Breast epithelium (tissue), 4 donors: ENCODE measurements at places on chromosomes 5 and 9.

- DNase-seq = no peak
Measured at GRCh38 chr9:76245518-76245917, 148.7 kb downstream of the RFK start.

- DNase-seq = no peak
Measured at GRCh38 chr5:53631251-53631650, 70.8 kb downstream of the NDUFS4 start.

- DNase-seq = no peak
Measured at GRCh38 chr5:174553556-174553955, 170.8 kb upstream of the MSX2 start.

- no peak for DNase-seq
Measured at GRCh38 chr9:88814577-88814976, 176.7 kb upstream of the S1PR3 start.

DNA sequence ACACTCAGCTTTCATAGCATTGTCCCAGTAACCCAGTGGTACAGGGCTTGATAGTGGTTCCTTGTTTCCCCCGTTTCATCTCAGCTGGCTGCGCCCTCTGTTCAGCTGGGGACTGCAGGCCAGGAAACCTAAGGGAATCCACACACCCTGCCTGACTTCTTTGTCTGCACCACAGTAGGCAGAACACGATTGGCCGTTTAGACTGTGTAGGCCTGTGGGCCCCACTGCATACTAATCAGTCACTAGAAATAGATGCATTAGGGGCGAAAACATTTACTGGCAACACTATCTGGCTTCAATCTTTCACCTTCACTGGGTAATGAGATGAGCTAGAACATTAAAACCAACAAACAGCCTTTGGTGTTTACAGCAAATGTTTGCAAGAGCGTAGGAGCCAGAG is 512.7 kb upstream of the BRINP1 start:
- DNase-seq = no peak

- DNase-seq = no peak
Measured at GRCh38 chr5:154476354-154477205, 1.4 kb downstream of the HAND1 start.

DNA sequence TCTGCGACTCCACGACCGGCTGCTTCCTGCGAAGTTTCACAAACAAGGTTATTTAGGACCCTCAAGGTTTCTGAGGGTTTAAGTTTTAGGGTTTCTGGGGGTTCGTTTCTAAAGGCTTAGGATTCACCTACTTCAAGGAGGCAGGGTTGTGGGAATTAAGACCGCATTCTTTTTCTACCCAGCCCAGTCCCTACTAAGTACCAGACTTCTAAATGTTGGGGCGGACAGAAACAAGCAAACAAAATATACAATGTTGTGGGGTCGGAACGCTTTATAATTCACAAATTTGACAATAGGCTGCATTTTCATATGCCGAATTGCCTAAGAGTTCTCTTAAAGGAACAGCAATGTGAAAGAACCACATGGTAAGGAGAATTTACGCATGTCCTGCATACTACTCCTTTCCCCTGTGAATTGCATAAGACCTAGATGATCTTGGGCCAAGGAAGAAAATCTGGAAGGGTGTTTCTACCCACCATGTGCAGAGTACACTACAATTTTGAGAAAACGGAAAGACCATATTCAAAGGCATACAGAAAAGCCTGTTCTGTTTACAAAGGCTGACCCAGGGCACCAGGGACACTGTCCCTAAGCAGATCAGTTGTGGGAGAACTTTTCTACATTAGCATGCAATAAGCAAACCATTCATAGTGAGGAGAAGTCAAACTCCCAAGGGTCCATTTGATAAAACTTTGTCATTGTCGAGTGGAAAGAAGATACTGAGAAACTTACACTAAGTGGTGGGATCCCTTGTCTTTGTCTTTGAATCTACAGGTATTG is 457.3 kb downstream of the RAB3C start:
- no peak for DNase-seq

DNA sequence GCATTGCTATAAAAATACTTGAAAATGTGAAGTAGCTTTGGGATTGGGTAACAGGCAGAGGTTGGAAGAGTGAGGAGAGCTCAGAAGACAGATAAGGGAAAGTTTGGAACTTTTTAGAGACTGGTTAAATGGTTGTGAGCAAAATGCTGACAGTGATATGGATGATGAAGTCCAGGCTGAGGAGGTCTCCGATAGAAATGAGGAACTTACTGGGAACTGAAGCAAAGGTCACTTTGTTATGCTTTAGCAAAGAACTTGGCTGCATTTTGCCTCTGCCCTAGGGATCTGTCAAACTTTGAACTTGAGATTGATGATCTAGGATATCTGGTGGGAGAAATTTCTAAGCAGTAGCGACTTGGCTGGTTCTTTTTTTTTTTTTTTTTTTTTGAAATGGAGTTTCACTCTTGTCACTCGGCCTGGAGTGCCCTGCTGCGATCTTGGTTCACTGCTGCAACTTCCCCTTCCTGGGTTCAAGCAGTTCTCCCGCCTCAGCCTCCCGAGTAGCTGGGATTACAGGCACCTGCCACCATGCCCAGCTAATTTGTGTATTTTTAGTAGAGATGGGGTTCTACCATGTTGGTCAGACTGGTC is 998.9 kb downstream of the TLE1 start:
- DNase-seq = no peak

- no peak for DNase-seq
Measured at GRCh38 chr5:119400245-119400644, 44.4 kb downstream of the TNFAIP8 start.

DNA sequence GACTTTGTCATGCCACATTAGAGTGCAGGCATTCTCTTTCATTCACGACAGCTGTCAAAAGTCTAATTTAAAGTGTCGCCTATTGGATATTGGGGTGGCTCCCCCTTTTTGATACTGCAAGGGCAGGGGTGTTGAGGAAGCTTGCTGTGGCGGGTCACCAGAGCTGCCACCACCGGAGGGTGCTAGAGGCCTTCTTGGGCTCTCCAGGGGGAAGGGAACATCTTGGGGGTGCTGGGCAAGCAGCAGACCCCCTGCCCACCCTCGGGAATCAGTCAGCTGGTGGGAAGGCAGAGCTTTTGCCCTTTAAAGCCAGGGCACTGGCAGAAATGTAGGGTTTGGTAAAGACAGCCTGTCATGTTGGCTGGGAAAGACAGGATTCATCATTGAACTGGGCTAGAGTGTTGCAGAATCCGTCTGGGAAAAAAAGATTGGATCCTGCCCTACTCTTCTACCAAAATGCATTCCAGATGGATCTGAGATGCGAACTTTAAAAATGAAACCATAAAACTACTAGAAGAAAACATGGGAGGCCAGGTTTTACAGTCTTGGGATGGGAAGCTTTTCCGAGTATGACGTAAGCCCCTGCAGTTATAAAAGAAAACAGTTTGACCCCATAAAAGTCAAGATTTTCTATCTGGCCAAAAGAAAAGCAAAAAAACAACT is 22.3 kb downstream of the COL5A1 start:
- no peak for DNase-seq

DNA sequence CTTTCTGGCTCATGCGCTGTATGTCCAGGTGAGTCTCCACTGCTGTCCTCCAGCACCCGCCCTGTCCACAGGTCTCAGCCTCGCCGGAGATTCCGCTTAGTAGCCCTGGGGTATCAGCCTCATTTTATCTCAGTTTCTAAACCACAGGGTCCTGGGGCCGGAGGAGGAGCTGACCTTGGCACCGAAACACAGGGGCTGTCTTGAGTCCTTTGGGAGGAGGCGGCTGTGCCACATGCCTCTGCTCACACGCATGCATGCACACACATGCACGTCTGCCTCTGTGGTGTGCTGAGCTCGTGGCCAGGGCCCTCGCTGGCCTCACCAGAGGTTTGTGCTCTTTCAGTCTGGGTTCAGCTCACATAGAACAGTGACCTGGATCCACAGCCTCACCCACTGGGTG is 23.3 kb downstream of the TRIP13 start:
- DNase-seq = no peak

DNA sequence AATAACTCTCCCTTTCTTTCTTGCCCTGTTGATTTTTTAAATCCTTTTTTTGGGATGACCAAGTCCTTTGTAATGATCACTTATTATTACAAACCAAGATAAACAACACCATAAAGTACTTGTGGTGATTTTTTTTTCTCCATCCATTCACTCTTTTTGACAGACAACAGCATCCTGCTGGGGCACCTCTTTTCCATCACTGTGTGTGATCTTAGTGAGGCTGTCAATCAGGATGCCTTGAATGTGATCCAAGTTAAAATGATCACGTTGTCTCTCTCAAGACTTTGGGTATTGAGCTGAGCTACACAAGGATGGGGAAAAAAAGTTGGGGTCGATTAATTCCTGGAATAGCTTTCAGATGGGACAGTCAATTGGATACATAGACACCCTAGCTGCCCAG is 73.6 kb upstream of the PPP2R2B start:
- DNase-seq = no peak

DNA sequence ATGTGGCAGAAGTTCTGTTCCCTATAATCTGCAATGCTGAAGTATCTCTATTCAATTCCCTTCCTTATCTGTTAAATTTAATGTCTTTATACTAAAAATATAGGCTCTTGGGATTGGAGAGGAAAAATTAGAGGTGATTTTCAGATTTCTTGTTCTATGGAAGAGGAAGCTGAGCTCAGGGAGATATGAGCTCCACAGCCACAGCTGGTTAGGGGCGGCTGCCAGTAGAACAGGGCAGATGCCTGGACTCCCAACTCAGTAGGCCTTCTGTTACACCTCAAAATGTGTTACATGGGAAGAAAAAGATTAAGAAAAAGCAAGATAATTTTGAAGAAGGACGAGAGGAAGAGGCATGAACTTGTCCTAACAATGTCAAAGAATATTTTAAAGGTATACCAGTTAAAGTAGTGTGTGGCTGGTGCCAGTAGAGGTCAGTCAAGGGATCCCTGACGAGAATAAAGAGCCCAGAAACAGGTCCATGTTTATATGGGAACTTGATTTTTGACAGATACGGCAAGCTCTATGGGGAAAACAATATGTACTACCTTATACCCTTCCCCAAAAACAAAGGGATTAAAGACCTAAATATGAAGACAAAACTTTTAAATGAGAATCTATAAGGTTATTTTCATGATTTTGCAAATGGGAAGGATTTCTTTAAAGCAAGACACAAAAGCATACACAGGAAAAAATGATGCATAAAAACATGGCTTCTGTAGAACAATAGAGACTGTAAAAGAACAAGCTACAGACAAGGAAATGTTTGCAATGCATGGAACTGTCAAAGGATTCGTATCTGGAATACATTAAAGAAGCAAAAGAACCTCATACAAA is 28.7 kb downstream of the DNAJC21 start:
- DNase-seq = no peak

- DNase-seq = no peak
Measured at GRCh38 chr9:136532799-136533774, 12.8 kb downstream of the NOTCH1 start.
